ENCODE measurements at places on chromosomes 13 and 19. TPM values are rescaled to one million over a fixed set of nuclear protein-coding genes. Genes with fewer than 3 reads are reported as not detected.
A peak's percentile ranks its signal among the peaks of the same experiment; 100 is the strongest.

The PLIN4 gene
- 0.06 TPM for total RNA-seq

The BRSK1 gene
- 3.8 TPM for total RNA-seq

The PDX1 gene
- 0.12 TPM for total RNA-seq

The IGFL3 gene
- total RNA-seq: not detected

The MBD3L2 gene
- not detected for total RNA-seq

DNA sequence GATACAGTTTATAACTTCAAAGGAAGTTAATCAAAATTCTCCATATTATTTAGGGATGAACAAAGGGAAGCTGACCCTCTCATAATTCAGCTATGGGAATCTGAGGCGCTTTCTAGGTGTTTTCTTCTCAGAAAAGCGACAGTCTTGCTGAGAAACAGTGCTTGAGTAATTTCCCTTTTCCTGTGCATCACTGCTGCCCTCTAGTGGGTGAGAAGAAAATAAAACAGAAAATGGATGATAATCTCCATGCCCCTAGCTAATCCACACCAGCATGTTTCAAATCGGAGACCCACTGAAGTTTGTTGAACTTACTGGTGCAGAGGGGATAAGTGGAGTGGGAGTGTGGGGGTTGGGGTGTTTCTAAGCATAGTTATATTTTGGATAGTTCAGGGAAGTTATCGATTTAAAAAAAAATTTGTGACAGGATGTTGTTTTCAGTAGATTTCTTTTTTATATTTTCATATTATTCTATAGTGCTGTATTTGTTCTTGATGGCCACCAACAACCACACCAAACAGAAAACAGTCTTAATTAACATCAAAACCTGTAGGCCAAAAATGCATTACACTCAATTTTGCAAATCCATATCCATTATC is 21.4 kb downstream of the LCP1 start:
- DNase-seq: peak; percentile 57

DNA sequence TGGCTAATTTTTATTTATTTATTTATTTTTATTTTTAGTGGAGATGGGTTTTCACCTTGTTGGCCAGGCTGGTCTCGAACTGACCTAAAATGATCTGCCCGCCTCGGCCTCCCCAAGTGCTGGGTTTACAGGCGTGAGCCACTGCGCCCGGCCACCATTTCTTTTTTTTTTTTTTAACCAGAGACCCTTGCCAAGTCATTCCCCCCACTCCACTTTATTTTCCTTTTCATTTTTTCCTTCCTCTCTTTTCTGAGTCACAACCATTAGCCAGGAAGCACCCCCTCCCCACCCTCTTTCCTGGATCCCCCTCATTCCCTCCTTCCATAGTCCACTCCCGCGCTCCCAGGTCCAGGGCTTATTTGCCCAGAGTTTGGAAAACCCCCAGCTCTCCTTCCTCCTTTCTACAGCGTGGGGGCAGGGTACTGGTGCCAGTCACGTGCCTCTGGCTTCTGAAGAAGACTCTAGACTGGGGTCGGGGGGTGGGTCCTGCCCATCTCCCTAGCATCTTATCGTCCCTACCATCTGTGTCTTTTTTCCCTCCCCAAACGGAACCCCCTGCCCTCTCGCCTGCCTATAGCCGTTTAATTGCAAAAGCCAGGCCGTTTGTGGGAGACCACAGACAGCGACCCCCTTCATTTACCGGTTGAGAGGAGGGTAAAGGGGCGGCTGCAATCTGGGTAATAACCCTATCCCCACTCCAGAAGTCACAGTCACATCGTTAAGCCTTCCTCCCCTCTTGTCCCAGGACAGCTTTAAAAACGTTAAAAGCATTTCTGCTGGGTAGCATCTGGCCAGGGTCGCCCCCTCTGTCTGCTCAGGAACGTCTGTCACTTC is 1.1 kb upstream of the CALR start:
- no peak for DNase-seq

GRCh38 chr13:114078461-114079451 is 53.7 kb downstream of the RASA3 start:
- DNase-seq: no peak

DNA sequence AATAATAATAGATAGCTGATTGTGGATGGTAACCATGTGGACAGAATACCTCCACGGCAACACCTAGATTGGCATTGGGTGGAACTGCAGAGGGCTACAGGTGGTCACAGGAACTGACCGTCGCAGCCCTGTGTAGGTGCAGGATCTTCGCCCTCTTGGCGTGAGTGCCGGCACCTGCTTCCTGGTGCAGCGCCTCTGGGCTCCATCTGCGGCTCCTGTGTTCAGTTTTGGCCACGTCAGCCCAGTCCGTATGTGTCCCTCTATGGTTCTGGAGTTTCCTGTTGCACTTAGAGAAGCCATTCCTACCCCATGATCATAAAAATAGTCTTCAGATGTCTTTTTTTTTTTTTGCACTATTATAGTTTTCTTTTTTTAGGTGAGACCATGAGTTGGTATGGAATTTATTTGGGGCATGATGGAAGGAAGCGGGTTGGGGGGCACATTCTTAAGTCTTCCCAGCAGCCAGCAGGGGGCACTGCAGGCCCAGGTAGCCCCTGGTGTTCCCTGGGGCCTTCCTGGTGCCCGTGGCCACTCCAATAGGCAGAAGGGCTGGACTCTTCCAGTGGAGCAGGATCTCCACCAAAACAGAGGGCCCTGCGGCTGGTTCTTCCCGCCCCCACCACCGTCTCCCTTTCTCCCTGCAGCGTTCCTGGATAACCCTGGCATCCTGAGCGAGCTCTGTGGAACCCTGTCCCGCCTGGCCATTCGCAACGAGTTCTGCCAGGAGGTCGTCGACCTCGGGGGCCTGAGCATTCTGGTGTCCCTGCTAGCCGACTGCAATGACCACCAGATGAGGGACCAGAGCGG is 10.1 kb upstream of the SLC25A42 start:
- DNase-seq: peak; percentile 36

DNA sequence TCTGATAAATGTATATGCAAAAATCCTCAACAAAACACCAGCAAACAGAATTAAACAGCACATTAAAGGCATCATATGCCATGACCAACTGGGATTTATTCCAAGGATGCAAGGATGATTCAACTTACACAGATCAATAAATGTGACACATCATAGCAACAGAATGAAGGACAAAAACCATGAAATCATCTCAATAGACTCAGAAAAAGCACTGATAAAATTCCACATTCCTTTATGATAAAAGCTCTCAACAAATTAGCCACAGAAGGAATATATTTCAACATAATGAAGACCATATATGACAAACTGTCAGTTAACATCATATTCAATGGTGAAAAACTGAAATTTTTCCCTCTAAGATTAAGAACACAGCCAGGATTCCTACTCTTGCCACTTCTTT is 691.6 kb downstream of the DIAPH3 start:
- DNase-seq: no peak

GRCh38 chr19:55693336-55693974 is 18.4 kb downstream of the EPN1 start:
- no peak for DNase-seq

GRCh38 chr13:90510319-90510718 is 837.2 kb upstream of the MIR17HG start:
- DNase-seq: no peak

- DNase-seq: no peak
Observed at GRCh38 chr13:45325806-45326205, 15.2 kb downstream of the TPT1 start.

GRCh38 chr13:103469771-103470170 is 403.6 kb upstream of the SLC10A2 start:
- no peak for DNase-seq

- no peak for DNase-seq
Observed at GRCh38 chr13:52703482-52703881, 36.1 kb downstream of the CNMD start.

DNA sequence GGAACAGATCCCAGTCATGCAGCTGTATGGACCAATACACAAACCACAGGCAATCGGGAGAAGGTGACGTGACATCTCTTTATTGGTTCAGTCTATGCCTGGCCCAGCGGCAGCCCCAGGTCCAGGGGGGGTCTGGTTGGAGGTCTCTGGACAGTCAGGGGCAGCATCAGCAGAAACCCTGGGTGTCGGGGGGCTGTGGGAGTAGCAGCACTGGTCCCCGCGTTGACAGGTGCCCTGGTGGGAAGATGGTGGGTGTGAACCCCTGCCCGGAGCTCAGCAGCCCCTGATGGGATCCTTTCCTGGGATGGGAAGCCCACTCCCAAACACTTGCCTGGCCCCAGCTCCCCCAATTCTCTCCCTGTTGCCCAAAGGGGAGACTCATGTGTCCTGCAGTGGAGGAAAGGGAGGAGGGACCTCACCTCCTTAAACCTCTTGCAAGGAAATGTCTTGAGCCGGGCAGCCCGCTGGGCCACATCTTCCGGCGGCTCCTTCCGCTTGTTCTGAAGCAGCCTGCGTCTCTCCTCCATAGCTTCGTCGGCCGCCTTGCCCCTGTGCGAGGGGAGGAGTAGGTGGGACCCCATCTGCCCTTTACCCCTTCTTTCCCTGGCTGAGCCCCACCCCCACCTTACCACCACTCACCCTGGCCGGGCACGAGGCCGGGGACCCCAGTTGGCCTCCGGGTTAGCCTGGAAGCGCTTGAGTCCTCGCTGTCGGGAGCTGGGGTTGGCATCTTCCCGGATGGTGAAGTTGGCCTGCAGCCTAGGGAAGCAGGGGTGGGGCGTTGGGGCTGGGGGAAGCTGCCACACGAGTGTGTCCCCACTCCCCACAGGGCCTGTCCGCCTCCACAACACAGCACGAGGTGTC is 2.4 kb upstream of the LYL1 start:
- DNase-seq: no peak

- no peak for DNase-seq
Observed at GRCh38 chr13:113927661-113928581, 46.0 kb downstream of the C13orf46 start.

DNA sequence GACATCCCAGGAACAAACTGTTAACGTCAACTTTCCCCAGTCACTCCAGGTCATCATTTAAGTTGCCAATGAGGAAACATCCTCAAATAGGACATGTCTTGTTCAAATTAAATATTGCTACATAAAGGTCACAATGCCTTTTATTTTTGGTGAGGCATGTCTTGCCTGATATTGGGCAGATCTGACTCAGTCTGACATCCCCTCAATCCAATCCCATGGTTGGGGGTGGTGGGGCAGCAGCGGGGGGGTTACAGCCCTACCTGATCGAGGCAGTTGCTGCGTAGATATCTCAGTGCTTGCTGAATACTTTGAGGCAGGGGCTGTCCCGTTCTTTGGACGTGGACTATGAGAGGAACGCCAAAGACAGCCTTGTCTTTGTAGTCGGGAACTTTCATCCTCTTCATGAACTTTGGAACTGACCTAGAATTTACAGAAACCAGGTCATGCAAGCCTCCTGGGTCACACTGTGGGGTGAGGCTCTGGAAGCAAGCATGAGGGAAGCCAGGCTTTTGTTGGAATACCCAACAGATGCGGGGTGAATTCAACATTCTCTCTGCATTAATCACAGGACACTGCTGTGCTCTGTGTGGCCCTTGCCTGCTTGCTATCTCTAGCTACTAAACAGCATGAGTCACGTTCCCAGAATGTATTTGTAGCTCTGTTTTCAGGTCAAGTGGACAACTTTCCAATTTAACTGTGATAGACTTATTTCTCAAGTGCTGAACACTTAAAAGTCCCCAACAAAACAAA is 109.8 kb downstream of the KL start:
- DNase-seq: peak; percentile 39

DNA sequence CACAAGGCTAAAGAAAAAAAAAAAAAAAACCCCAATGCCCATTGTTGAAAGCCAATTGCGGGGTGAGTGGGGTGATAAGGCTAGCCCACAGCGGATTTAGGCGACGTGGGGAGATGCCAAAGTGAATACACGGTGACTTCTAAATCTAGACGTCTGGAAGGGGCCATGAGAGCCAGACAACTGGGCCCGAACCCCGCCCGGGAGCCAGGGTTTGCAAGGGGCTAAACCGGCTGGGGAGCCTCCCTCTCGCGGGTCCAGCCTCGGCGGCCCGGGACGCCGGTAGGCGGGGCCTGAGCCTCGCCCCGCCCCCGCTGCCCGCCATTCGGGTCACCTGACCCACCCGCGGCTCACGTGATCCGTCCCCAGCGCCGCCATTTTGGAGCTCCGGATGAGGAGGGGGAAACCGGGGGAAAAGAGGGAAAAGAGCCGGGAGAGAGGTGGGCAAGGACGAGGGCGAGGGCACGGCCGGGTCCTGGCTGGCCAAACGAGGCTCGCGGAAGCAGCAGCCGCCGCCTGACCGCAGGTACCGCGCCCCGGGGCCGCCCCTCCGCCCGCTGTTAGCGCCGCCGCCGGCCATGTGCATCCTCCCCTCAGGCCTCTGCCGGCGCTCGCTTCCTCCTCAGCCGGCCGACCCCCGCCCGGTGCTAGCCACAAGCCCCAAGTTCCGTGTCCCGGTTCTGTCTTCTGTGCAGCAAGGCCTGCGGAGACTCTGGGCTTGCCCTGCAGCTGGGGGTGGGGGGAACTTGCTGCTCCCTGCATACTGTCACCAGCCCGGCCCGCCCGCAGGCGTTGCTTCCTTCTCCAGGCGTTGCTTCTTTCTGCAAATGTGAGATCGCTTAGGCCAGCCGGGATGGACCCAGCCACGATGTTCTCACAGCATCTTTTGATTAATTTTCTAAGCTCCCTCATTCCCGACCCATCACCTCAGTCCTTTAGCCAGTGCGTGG is at the start of gene ZNF507:
ZNF507 (plus strand) TSS at position 350 of the 947 bp plus-strand sequence. CDS start 7,221 bp downstream, outside the sequence.
- DNase-seq: peak; percentile 65

- no peak for DNase-seq
Observed at GRCh38 chr13:86729206-86729605, 930.0 kb upstream of the SLITRK6 start.

- DNase-seq: peak; percentile 5
Observed at GRCh38 chr19:42074513-42075363, 1.2 kb upstream of the ZNF574 start.

DNA sequence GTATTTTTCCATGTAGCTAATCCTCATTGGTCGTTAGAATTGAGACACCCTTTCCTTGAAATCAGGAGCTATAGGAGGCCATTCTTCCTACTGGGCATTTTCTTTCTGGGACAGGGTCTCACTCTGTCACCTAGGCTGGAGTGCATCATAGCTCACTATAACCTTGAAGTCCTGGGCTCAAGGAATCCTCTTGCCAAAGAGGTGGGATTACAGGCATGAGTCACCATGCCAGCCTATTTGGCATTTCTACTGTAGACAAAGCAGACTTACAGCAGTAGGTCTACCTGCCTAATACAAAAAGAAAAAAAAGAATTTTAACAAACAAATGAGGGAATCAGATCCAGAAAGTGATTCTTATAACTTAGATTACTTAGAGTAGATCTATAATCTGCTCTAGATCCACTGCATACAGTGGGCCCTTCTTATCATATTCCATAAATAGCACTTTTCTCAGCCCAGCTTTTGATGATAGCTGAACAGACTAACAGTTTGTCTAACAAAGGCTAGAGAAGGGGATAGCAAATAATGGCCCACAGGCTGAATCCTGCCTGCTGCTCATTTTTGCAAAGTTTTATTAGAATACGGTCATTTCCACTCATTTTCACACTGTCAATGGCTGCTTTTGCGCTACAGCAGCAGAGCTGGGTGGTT is 36.7 kb upstream of the USPL1 start:
- no peak for DNase-seq

GRCh38 chr13:105655046-105655445 is 880.4 kb downstream of the EFNB2 start:
- DNase-seq: no peak
